Keratinocyte (primary cell): ENCODE measurements at places on chromosomes 2 and 18. TPM values are rescaled to one million over a fixed set of nuclear protein-coding genes. Genes with fewer than 3 reads are reported as not detected.

Gene EVX2
- not detected in 3 replicates for polyA plus RNA-seq

Gene UGT1A5
- polyA plus RNA-seq: 0.51 to 2.2 TPM (median 1.3 TPM) in 3 replicates

Gene WDPCP
- 2.4 to 2.9 TPM (median 2.7 TPM) in 3 replicates for polyA plus RNA-seq

Gene CNDP1
- not detected in 3 replicates for polyA plus RNA-seq

Gene B3GNT7
- 0.08 TPM in 1 of 3 replicates, not detected in the others for polyA plus RNA-seq
